ENCODE measurements at places on chromosomes 7 and 10. TPM values are rescaled to one million over a fixed set of nuclear protein-coding genes. Genes with fewer than 3 reads are reported as not detected.

DNA sequence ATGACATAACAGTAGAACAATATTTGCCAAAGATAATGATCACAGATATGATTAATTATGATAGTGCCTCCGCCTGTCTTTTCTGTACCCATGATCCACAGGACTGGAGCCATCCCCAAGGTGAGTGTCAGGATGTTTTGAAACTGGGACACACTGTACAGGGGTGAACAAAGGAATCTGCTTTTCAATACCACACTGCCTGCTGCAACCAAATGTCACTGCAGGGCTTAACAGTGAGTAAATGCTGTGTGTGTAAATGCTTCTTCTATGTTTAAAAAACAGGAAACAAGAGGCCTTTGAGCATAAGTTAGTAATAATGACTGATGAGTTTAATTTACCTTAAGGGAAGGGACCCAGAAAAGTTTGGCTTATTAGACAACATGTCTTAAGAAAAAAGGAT is 65.2 kb downstream of the HBP1 start:
- DNase-seq, result no peak

CHST15 gene
- 0.24 TPM for total RNA-seq

DNA sequence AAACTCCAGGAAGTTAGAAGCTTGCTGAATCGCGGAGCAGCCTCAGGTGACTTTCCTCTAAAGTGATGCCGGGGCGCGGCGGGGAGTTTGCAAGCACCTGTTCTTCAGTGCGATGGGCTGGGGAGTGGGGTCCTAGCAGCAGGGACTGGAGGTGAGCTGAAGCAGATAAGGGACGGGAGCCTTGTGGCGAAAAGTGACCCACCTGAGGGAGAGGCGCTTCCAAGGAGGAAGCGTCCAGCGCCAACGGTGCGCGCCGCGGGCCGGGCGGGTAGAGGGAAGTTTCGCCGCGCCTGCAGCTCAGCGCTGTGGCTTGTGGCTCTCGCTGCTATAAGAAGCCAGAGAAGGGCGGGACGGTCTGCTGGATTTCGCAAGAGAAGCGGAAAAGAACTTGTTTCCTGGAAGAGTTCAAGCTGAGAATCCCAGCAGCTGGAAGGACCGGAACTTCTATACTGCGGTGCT is at the start of gene STEAP4:
TSS of gene STEAP4 (minus strand) at position 305 of the 459 bp plus-strand sequence. CDS start 22,625 bp downstream, outside the sequence.
- DNase-seq, result no peak

GRCh38 chr10:48439581-48440041 is 133.1 kb downstream of the MAPK8 start:
- DNase-seq, result no peak

GRCh38 chr7:101161692-101162471 is 3.5 kb downstream of the VGF start:
- no peak for DNase-seq

DNA sequence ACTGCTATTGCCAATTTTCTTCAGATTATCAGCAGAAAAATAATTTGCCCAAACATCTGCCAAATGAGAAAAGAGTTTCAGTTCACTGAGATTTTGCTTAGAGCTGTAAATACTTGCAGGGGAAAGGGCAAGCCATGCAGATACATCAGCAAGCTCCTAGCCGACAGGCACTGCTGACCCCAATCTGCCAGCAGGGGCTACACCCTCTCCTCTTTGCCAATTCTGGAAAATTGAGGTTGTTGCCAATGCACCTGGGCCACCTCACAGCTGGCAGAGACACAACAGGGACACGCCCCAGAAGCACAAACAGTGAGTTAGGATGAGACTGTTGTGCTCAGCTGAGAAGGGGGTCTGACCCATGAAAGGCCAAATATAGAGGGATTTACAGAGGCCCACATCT is 129.5 kb upstream of the MYO3A start:
- DNase-seq, result no peak

RBM20 gene
- total RNA-seq, result 0.07 TPM

GPR15LG gene
- not detected for total RNA-seq

- no peak for DNase-seq
Measured at GRCh38 chr10:100328198-100328597, 1.8 kb downstream of the PKD2L1 start.

MDH2 gene
- total RNA-seq, result 282 TPM

ARPC1A gene
- 86.5 TPM for total RNA-seq

ZNF33A gene
- 22.9 TPM for total RNA-seq

HTR5A gene
- not detected for total RNA-seq

USP54 gene
- total RNA-seq, result 10.5 TPM

GRCh38 chr7:122155566-122155965 is 11.5 kb upstream of the AASS start:
- no peak for DNase-seq

DNA sequence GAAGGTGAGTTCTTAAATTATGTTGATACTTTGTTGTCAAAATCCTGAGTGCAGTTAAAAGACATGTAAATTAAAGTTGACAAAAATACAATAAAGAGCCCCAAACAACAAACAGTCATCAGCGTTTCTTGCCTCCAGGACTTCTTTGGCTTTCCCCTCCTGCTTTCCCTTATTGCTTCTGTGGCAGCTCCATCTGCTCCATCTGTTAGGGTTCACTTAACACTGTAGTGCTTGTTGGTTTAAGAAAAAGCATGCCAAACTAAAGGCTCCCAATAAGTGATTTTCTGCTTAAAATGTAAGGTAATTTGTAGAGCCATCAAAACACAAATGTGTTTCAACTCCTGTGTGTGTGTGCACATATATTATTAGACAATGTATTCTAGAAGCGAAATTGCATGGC is 254.3 kb upstream of the GNAI1 start:
- no peak for DNase-seq

All from CD8-positive, alpha-beta memory T cell (primary cell).